Stimulated activated CD8-positive, alpha-beta memory T cell treated with anti-CD3 and anti-CD28 coated beads, Interleukin-4, amount 100 ng/mL, for 1 hour (primary cell): ENCODE measurements at places on chromosomes 12 and 14.
A peak's percentile ranks its signal among the peaks of the same experiment; 100 is the strongest.

DNA sequence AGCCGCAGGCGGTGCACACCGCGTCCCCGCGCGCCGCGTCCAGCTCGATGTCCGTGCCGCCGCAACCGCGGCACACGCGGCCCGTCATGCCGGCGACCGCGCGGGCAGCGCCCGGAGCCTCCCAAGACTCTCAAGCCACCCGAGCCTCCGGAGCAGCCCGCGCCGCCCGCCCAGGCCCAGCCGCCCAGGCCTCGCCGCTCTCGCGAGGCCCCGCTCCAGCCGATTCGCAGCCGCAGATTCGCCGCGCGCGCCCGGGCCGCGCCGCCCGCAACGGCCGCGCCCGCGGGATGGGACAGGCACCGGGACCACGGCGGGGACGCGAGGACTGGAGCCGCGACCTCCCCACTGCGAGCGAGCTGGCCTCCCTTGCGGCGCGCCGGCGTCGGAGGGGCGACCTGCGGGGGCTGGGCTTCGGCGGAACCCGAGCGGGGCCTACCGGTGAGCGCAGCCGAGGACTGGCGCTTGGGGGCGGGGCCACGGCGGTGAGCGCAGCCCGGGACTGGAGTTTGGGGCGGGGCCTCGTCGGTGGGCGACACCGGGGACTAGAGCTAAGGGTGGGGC lies at the start of gene BRF1:
TSS of gene BRF1 (minus strand) at position 460 of the 561 bp plus-strand sequence. CDS start at position 88, 372 bp downstream.
- DNase-seq: peak; percentile 88

- no peak for DNase-seq
Observed at GRCh38 chr12:90695415-90695814, 259.6 kb downstream of the CCER1 start.

DNA sequence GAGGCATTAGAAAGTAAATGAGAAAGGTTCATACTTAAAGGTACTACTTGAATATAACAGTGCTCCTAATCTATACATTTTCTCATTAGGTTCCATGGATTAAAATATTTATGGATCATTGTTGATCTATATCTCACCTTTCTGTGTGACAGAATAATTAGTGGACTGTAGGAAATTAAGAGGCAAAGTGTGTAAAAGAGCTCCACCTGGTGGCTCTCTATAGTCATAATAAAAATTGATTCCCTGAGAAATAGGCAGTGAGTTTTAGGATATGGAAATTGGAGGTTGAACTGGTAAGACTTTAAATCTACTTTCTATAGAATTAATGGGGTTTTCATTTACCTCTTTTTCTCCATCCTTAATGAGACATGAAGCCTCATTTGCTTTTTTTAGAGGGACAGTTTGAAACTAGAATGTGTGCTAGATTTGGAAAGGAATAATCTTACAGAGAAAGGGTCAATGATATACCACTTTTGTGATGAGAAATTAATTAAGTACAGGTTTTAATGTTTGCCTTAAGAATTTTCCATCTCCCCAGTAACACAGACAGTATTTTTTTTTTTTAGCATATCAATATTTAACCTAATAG lies 11.8 kb upstream of the DERA start:
- DNase-seq: no peak

DNA sequence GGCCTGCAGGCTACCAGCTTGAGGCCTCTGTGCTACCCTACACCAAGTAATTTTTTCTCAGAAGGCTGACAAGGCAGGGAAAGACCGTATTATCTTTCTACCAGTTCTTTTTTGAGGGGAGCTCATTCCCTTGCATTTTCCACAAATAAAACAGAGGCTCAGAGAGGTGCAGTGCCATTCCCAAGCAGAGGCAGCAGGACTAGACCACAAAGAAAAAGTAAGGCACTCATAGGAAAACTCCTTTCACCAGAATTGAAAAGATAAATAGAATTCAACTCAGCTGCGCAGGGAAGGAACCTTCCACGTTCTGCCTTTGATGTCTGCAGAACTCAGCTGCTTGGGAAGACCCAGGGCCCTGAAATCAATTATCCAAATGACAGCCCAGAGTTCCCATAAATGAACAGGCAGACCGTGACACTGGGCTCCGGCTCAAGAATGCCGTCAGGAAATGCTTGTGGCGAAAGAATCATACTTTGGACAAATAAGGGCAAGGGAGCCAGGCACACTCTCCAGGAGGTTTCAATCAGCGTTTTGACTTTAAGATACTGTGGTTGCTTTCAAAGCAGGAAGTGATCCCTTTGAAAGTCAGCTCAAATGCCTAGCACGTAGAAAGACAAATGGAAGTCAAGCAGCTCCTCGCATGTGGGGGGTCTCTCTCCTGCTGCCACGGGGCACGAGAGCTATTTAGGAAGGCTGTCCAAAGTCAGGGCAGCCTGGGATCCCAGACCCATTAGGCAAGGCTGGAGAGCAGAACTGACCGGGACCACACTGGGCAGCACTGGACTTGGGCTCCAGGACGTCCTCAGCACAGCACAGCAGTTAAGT lies 14.0 kb downstream of the KCTD10 start:
- no peak for DNase-seq

- DNase-seq: no peak
Observed at GRCh38 chr14:58697930-58698642, 60.3 kb downstream of the DACT1 start.

GRCh38 chr12:18823461-18823860 lies 85.5 kb downstream of the CAPZA3 start:
- no peak for DNase-seq

- DNase-seq: no peak
Observed at GRCh38 chr12:25615119-25615518, 62.0 kb upstream of the LMNTD1 start.

GRCh38 chr12:108457006-108457733 lies 57.9 kb upstream of the FICD start:
- DNase-seq: no peak

DNA sequence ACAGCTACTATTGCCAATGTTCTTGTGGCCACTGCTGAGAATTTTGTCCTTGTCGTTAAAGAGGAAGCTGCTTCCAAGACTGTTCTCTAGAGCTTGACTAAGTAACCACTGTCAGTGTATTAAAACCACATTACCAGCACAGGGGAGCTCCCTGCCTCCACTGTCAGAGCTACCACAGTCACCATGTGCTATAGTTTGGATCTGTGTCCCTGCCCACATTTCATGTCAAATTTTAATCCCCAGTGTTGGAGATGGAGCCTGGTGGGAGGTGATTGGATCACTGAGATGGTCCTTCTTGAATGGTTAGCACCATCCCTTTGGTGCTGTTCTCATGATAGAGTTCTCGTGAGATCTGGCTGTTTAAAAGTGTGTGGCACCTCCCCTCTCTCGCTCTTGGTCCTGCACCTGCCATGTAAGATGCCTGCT lies 23.2 kb upstream of the RAP1B start:
- no peak for DNase-seq

GRCh38 chr14:63800651-63801375 lies 52.0 kb upstream of the SYNE2 start:
- no peak for DNase-seq

- no peak for DNase-seq
Observed at GRCh38 chr12:62763312-62763711, 171.6 kb downstream of the PPM1H start.

DNA sequence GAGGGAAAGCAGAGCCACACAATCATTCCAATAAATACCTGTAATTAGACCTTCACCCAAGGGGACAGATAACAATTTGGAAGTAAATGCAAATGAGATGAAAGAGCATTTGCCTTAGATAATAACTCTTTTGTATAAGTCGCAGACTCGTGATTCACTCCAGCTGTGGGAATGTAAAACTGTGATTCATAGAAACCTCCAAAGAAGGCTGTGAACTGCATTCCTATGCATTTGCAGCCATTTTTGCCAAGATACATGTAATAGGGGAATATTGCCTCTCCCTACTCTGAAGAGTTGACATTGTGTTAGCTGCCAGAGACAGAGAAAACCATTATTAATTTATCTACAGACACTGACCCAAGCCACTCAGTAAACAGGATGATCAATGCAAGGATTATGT lies 181.9 kb upstream of the ARHGAP5 start:
- no peak for DNase-seq

DNA sequence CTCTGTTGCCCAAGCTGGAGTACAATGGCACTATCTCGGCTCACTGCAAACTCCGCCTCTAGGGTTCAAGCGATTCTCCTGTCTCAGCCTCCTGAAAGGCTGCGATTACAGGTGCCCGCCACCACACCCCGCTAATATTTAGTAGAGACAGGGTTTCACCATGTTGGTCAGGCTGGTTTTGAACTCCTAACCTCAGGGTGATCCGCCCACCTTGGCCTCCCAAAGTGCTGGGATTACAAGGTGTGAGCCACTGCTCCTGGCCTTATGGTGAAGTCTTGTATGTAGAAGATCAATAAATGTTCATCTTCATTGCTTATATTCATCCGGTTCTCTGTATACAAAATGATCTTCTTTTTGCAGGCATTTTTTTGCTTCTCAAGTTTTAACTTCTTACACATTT lies 47.8 kb downstream of the MDM2 start:
- DNase-seq: no peak

GRCh38 chr12:68310370-68310769 lies 21.8 kb downstream of the MDM1 start:
- no peak for DNase-seq
